Thoracic aorta endothelial cell (primary cell): ENCODE measurements at places on chromosomes 7 and 10. TPM values are rescaled to one million over a fixed set of nuclear protein-coding genes. Genes with fewer than 3 reads are reported as not detected.

Gene CDC14C
- not detected in 2 replicates for total RNA-seq

Gene EGR2
- total RNA-seq, result 0.13 and 0.22 TPM in 2 replicates

Gene H2BK1
- not detected in 2 replicates for total RNA-seq

Gene FEZF1
- total RNA-seq, result not detected in 2 replicates

Gene ITIH5
- total RNA-seq, result not detected in 2 replicates

Gene RNF133
- 2.7 and 4.2 TPM in 2 replicates for total RNA-seq

Gene PWWP2B
- total RNA-seq, result 7.7 and 12.4 TPM in 2 replicates

Gene HACD1
- total RNA-seq, result 23.4 and 27.6 TPM in 2 replicates

Gene UCN3
- total RNA-seq, result not detected in 2 replicates

Gene KLF14
- not detected in 2 replicates for total RNA-seq

Gene AGAP5
- total RNA-seq, result 2.4 and 6.0 TPM in 2 replicates

Gene METTL27
- total RNA-seq, result 0.66 and 4.7 TPM in 2 replicates

Gene HERC4
- total RNA-seq, result 105 TPM in 2 replicates

Gene FANK1
- 1.2 TPM in 2 replicates for total RNA-seq

Gene ZNF786
- total RNA-seq, result 5.2 and 6.3 TPM in 2 replicates

Gene NOS3
- 86.2 and 96.3 TPM in 2 replicates for total RNA-seq
